ENCODE measurements at places on chromosomes 7 and 10.

- no peak for DNase-seq
These were observed 48.9 kb downstream of the CALD1 start for GRCh38 chr7:134828361-134828760.

DNA sequence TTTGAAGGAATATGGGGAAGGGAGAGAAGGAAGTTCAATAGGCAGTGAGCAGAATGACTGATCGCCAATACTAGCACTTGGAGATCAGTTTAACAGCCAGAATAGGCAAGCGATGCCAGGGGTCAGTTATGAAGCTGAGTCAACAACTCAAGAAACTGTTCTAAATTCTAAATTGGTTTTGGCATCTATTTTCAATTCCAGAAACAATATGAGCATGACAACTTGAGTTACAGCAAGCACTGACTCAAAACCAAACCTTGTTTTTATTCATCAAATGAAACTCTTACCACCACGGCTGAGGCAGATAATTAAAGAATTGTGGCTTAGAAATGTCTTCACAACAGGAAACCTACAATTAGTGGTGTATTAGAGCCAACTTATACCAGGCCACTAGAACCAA lies 180.5 kb upstream of the ASAH2 start:
- DNase-seq = no peak

- no peak for DNase-seq
These were observed 27.6 kb upstream of the MKLN1 start for GRCh38 chr7:131300078-131300477.

GRCh38 chr7:137932881-137933269 lies 69.0 kb downstream of the CREB3L2 start:
- DNase-seq = no peak

DNA sequence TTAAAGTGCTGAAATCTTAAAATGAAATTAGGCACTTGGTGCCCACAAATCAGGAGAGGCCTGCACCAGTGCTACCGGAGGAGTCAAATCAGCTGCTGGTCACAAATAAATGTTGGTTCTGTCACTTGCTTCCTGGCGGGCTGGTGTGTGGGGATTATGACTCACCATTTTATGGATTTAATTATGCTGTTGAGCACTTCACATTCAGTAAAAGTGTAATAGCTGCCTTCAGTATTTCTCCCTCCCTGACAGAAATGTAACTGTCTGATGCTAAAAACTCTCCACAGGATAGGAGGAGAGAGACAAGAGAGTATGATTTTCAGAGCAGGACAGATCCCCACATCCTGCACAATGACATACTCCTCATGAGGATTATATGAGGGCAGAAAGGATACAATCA lies 186.0 kb downstream of the JAZF1 start:
- no peak for DNase-seq

GRCh38 chr10:3525832-3526449 lies 259.1 kb downstream of the KLF6 start:
- peak; percentile 18 for DNase-seq

DNA sequence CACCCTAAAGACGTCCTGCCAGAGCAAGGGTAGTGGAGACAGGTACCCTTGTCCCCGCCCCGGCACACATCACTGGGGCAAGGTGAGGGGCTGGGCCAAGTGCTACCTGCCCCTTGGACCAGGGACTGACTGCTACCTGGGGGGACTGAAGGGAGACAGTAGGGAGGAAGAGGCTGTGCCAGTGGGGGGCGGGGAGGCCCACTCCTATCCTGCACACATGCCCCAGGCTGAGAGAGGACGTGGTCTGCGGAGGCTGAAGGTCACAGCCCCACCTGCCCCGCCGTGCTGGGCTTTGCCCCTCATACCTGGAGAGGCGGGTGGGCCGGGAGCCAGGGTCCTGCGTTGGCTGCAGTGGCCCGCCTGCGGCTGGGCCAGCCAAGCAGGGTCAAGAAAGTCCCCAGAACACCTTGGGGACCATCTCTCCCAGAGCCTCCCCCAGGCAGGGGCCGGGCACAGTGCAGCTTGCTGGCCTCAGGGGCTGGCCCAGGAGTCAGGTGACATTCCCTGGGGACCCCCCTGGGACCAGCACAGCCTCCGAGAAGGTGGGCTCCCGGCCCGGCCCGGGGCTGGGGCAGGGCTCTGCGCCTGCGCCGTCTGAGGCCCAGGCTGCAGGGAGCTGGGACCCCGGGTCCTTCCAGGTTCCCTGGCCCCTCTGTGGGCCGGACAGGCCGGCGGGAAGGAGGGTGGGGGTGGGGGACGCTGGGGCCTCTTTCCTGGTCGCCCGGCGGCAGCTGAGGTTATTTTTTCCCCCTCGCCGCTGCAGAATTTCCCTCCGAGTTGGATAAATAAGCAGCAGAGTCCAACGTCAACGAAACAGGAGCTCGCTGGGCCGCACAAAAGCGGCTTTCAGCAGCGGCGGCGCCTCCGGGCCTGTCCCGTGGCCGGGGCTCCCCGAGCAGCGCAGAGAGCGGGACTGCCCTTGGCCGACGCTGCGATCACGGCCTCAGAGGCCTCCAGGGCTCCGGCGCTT lies 9.8 kb upstream of the FZD9 start:
- DNase-seq = no peak

GRCh38 chr7:13774976-13775375 lies 214.5 kb downstream of the ETV1 start:
- no peak for DNase-seq

DNA sequence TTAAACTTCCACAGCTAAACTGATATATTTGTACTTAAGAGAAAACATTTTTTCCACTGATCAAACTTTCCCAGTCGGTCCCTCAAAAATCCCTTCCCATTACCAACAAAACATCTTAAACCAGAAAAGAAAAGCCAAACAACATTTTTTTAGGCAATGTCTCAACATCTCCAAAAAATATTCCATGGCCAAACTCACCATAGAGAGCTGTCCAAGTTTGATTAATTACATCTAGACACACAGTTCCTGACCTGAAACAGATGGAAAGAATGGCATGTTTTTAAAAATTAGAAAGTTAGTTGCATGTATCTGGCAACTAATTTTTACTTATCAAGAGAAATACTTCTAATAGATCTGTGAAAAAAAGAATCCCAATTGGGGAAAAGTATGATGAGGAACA lies 95.4 kb downstream of the UBE2H start:
- DNase-seq = no peak

- no peak for DNase-seq
These were observed 24.1 kb upstream of the FFAR4 start for GRCh38 chr10:93542358-93542791.

- peak; percentile 87 for DNase-seq
These were observed at the start of gene VIM for GRCh38 chr10:17228091-17229015. TSS of gene VIM (plus strand) at chr10:17228241. CDS start at chr10:17229423, 1,182 bp downstream.

DNA sequence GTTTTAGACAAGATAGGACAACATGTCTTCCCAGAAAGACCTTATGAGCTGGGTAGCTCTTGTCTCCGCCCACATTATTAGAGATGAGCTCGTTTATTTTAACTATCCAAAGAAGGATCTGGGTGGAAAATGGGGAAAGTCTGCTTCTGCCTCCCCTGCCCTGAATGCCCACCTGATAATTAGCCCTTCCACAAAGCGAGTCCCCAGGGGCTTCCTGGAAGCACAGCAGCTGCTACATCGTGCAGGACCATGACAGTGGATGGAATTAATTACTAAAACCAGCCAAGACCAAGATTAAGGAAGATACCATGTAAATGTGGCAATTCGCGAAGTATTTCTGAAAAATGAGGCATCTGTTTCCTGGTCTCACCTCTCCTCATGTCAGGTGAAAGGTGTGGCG lies 374.4 kb downstream of the PAXIP1 start:
- no peak for DNase-seq

GRCh38 chr7:73718905-73719805 lies at the start of gene STX1A:
TSS of gene STX1A (minus strand) at chr7:73719669. CDS start at chr7:73719631, 38 bp downstream.
- DNase-seq = peak; percentile 43

- no peak for DNase-seq
These were observed 133.8 kb downstream of the WNT2 start for GRCh38 chr7:117188949-117189592.

DNA sequence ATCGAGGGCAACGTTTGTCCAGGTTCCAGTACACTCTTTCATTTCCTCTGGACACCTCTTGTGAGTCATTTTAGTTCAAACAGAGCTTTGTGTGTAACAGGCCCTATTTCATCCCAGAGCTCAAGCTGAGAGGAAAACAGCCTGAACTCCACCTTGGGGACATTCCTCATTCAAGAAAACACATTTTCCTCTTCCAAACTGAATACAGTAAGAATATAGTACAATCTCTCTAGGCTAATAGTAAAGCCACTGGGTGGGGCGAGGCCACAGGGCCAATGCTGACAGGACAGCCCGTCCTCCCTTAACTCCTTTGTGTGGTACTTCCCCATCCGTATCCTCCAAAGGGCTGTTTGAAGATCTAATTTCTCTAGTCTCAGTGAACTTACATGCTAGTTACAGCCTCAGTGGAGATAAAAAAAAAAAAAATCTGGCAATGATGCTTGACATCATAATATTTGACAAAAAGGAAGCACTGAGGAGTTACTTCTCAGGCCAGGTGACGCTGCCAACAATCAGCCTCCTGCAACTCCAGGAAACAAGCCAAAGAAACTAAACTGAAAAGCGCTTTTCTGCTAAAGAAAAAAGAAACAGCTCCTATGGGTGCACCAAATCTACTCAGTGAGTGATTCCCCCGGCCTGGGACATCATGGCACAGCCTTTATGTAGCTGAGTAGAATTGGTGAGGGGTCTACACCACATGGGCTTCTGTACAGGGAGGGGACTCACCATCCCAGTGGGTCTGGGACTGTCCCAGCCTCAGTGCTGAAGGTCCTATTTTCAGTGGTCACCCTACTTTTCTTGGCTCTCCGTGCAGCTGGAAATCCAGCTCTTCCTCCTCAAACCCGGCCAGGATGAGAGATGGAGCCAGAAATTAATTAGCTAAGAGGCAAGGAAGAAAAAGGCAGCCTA lies 238.2 kb upstream of the NEBL start:
- no peak for DNase-seq

DNA sequence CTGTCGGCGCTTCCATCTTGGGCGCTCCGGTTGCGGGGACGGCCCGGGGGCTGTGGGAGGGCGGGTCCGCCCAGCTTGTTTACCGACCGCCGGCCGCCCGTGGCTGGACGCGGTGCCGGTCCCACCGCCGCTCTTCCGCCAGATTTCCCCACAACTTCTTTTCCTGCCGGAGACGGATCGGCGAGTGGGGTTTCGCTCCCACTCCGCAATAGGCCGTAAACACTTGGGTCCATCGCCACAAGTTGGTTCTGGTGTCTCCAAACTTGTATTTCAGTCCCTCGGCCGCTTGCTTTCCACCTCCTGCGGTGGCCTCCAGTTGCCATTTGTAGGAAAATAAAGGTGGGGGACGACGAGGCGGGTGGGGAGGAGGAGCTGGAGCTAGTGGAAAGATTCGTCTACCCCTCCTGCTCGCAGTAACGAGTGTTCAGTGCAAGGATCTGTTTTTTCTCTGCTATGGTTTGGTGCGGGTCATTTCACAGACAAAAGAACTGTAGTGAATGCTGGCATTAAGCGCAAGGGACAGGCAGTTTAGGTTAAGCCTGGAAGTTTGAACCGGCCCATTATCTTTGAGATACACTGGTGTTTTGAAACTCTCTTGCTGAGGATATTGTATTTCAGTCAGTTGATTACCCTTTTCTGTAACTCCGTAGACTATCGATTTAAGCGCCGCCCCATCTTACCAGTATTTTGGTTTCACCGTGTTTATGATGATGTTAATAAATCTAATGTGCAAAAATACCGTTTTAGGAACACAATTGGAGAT lies 24.3 kb upstream of the ZRANB1 start:
- DNase-seq = no peak

Measured in GOT3 (cell line).